ENCODE measurements at places on chromosomes 7 and 10.

DNA sequence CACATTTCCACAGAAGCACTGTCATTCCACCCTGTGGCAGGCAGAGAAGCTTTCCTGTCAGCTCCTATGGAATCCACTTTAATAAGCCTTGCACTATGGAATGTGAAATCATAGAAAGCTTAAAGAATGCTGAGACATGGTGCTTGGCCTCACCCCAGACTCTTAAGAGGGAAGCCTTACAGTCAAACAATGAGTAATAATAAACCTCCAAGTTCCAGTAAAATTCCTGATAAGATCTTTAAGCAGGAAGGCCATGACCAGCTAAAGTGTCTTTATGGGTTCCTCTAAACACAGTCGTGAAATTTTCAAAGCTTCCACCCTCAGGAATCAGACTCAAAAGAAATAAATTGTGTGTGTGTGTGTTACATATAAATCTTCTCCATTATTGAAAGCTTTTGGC is 11.9 kb upstream of the TEX36 start:
- no peak for DNase-seq

DNA sequence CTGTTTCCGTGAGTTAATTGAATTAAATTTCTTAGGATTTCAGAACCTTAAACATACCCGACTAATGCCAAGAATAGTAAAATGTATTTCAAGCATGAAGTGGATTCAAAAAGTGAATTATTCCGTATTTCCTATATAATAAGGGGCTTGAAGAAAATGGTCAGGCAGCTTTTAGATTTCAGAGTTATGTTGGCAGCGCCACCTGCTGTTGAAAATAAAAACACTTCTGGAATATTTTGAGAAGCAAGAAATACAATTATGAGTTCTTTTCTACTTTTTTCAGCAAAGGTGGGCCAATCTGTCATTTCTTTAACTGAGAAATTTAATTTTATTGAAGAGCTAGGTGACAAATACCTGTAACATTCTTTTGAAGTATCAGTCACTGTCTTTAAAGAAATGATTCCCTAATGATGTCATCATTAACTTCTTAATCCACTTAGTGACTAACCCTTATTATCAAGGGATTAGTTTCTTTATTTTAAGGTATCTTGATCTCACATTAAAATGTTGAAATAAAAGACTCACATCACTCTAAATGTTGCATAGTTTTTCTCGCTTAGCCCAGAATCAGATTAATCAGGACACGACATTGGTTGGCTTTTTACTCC is 36.6 kb upstream of the AGR3 start:
- DNase-seq, result peak; percentile 64

DNA sequence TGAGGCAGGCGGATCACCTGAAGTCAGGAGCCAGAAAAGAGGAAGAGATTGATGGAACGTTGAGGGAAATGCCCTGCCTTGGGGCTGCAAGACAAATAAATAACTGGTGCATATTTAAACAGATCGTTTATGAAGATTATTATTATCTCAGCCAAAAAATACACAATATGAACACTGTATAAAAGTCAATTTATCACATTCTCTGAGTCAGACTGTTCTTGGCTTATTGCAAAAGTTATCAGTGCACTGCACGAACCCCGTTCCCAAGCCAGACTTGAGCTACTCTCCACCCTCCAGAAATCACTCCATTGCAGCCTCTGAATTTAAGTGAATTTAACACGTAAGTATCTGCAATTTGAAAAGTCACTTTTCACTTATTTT is 1.6 kb downstream of the DNMBP start:
- no peak for DNase-seq

GRCh38 chr7:81013083-81013817 is 94.4 kb upstream of the SEMA3C start:
- DNase-seq, result no peak

DNA sequence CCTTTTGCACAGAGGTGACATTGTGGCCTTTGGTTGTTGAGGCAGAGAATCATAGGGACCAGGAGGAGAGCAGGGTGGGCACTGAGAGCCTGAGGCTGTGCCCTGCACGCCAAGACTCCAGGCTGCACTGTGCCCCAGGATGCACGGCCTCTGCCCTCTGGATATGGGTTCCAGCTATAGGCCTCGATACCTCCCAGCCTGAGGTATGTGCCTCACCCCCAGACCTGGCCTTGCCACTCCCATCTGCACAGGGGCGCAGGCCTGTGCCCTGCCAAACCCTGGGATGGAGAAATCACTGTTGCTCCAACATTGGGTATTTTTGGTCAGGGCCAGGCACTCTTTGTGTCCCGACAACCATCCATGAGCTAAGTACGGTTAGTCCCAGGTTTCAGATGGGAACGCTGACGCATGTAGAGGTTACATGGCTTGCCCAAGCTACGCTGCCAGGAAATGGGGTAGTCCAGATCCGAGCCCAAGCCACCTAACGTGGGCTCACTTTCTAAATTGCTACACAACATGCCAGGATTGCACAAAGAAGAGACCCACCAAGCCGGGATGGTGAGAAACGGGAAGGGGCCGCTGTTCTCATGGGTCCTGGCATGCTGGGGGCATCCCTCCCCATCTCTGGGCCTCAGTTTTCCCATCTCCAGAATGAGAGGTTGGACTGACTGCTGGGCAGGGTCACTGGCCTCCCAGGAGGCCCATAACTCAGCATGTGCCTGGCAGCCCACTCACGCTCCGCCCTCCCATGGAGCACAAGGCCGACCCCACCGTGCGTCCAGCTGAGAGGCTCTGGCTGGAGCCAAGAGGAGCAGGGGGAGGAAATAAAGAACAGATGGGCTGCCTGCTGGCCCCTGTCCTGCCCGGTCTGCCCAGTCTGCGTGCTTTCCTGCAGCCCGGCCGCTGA is 44.2 kb downstream of the ZCCHC24 start:
- no peak for DNase-seq

GRCh38 chr7:44729949-44730590 is 18.6 kb upstream of the ZMIZ2 start:
- no peak for DNase-seq

DNA sequence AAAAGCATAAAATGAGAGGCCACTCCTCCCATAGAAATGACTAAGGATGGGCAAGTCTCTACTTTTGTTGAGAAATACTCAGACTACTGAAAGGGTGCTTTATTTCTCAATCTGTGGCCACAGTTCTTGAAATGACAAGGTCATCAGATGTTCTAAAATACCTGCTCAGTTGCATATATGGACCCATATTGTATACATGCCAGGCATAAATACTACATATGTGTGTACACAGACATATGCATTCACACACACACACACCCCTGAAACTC is 691.5 kb upstream of the SORCS1 start:
- no peak for DNase-seq

- DNase-seq, result no peak
These were observed 106.3 kb downstream of the INPP5A start for GRCh38 chr10:132643709-132644526.

- DNase-seq, result no peak
These were observed 43.9 kb downstream of the DKK1 start for GRCh38 chr10:52357971-52358370.

DNA sequence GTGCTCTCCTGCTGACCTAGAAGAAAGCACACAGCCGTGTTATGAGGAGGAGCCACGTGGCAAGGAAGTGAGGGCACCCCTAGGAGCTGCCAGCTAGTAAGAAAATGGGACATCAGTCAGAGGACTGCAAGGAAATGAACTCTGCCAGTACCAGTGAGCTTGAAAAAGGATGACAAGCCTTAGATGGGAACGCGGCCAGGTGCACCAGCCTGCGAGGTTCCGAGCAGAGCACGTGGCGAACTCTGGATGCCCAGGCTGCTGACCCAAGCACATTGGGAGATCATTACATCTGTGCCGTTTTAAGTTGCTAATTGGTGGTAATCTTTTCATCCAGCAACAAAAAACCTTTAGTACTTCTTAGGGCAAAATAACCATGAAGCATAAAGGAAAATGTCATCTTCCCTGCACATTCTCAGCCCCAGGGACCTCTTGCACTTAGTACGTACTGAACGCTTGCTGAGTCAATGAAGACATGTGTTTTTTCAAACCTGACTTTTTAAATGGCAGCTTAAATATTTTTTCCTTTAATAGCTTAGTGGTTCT is 69.4 kb downstream of the AMZ1 start:
- peak; percentile 61 for DNase-seq

GRCh38 chr10:24239289-24240040 is 30.5 kb downstream of the KIAA1217 start:
- DNase-seq, result no peak

GRCh38 chr10:14800397-14800796 is 25.7 kb upstream of the FAM107B start:
- no peak for DNase-seq

DNA sequence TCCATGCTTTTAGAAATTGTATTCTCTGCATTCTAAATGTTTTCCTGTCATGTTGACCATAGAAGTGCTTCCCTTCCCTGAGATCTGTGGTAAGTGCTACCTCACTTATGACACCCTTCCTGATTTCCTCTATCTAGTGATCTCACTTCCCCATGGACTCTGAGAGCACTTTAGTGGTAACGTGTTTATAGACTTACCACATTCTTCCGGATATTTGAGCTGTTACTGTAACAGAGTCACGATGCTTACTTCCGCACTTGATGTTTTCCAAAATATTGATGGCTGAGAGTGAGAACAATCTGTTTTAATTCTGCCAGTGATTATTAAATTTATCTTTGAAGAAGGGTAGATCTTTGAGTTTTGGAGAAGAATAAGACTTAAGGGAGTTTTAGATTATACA is 60.1 kb upstream of the NAMPT start:
- DNase-seq, result no peak

DNA sequence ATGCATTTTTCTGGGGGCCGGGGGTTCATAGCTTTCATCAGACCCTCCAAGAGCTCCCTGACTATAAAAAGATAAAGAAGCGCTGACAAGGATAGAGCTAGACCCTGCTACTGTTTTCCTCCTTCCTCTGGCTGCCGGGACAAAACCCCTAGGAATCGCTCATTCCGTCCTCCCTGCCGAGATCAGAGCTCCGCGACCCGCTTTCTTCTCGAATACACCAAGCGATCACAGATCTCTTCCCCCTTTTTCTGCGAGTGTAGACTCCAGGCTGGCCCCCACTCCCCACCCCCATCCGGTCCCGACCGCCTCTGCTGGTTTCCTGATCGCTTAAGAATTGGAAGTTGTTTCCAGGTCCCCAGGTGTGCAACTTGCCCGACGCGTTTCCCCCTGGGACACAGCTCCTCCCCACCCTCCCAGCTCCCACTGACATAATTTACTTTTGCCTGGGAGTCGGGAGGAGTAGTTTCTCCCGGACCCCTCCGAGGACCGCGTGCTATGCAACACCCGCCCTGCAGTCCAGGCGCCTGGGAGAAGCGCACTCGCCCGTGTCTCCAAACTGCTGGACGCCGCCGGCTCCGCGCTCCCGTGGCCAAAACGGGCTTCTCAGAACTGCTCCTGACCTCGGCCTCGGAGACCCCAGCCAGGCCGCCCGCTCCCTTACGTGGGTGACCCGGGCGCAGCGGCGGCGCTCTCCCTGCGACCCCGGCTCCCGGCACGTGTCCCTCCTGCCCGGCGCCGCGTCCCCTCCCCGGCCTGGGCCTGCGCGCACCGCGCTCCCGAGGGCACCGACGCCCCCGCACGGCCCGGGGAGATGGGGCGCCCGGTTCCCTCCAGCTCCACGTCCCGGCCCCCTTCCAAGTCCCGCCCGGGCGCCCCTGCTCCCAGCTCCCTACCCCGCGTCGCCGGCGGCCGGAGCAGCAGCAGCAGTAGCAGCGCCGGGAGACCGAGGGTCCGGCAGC is 552 bp downstream of the IL15RA start:
- no peak for DNase-seq

DNA sequence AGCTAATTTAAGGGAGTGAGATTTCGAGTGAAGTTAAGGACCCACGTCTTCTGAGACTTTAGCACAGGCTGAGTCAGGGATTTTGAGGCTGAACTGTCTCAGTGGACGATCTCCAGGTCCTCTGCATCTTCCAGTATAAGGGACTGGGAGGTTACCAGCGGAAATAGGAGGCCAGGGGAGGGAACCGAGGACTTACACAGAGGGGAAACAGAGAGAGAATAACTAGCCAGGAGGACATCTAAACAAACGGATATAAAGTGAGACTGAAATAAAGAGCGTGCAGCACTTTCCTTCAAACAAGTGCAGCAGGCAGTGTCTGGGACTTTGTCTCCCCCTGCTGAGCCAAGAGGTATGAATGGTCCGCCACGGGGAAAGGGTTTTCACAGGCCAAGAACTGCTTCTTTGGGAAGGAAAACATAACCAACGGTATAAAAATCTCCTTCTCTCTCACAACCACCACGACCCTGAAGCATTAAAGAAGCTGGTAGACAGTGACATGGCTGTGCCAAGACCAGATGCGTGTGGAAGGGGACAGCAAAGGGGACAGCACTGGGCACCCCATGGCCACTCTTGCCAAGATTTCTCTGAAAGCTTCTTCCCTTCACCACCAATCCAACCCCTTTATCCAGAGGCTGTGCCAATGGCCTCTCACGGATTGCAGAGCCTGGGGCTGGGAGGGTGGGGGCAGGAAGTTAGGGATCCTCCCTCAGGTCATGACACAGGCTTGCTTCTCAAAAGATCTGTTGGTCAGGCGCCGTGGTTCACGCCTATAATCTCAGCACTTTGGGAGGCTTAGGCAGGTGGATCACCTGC is 72.0 kb downstream of the SLC37A3 start:
- DNase-seq, result peak; percentile 79

GRCh38 chr7:108234971-108235450 is 104.8 kb upstream of the LAMB4 start:
- DNase-seq, result no peak

All from head of caudate nucleus (tissue), 42 donors.